ENCODE measurements at places on chromosomes 1 and 21.
A peak's percentile ranks its signal among the peaks of the same experiment; 100 is the strongest.

GRCh38 chr1:203523667-203524066, 29.7 kb downstream of the OPTC start:
- DNase-seq = no peak

- DNase-seq = peak; percentile 66
Measured at GRCh38 chr1:84505493-84506001, 639 bp upstream of the SPATA1 start.

- no peak for DNase-seq
Measured at GRCh38 chr1:96538111-96538641, 183.4 kb upstream of the PTBP2 start.

GRCh38 chr1:59007820-59008598, 224.2 kb upstream of the JUN start:
- no peak for DNase-seq

DNA sequence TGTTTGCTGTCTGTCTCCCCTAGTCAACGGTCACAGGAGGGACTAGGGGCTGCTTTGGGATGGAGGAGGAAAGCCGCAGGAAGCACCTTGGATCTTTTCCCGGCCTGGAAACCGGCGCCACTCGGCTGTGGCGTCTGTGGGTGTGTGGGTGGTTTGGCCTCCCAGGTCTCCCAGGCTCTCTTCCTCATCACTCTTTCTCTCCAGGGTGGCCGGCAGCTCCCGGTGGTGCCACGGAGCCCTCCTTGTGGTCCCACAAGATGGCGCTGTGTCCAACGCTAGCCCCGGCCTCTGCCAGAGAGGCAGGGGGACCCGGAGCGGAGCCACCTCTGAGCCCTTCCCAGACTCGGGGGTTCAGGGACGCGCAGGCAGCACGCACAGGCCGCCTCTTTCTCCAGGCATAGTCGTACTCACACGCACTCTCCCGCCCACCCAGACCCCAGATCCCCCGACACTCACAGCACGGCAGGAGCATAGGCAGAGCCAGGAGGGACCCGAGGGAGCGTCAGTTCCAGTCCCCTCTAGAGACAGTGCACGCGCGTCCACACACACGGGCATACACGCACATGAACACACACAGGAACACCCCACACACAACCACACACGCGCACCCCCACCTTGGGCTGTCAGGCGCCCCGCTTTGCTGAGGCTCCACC, 31.2 kb downstream of the CDCP2 start:
- no peak for DNase-seq

DNA sequence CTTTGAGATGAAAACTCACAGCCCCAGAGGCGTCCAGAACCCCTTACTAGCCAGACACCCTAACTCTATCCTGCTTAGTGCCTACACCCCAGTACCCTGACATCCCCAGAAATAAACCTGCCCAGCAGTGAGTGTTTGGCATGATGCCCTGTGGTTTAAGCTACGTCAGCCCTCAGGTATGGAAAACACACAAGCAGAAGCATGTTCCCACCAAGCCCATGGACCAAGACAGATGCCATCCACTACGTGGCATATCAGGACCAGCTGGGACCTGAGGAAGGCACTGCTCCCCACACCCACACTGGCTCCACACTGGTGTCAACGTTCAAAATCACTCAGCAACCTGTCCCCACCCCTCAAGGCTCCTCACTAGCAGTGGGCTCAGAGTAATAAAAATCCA, 116.4 kb downstream of the SYT2 start:
- DNase-seq = no peak

- DNase-seq = no peak
Measured at GRCh38 chr1:220879509-220880361, 492 bp downstream of the HLX start.

DNA sequence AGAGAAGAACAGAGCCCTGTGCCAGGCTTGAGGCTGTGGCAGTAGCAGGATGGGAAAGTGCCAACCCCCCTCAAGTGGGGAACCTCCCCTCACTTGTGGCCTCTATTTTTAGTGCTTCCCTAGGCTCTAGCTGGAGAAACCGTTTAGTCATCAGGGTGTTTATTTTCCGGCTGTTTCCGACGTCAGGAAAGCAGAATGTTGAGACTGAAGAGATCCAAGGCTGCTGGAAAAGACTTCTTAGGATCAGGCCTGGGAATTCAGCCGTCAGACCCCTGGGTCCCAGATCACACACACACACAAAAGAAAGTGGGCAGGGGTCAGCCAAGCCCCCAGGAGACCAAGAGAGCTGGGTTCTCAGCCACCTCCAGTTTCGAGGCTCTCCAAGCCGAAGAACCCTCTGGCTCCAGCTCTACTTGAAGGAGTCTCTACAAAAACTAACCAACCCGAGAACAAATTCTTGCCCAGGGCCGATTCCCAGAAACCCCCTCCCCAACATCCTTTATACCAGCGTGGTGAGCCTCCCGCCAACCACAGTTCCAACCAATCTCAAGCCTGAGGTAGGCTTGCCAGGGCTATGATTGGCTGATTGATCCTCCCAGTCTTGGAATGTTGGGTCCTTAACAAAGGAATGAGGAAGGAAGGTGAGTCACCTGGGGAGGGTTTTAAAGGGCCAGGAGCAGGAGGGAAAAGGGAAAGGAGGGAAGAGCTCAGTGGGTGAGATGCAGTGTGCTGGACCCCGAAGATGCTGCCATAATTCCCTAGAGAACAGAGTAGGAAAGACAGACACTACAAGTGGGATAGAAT, 2.5 kb upstream of the MEF2D start:
- no peak for DNase-seq

DNA sequence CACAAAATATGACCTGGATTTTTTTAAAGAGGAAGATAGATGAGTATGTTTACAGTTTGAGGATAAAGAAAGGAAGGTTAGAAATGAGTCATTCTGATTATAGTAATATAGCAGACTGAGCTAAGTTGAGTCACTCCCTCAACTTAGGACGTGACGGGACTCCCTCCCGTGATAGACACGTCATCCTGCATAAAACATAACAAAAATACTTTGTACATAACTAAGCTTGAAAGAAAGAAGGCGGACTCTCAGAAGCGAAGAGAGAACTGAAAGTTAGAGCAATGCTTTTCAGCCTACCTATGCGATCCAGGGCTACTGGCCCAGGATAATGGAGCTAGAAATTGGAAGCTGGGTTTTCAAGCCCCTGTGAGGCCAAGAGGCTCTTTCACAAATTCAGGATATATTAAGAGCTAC, 53.0 kb upstream of the DESI2 start:
- no peak for DNase-seq

GRCh38 chr1:195908121-195908520, 700.1 kb downstream of the KCNT2 start:
- DNase-seq = no peak

DNA sequence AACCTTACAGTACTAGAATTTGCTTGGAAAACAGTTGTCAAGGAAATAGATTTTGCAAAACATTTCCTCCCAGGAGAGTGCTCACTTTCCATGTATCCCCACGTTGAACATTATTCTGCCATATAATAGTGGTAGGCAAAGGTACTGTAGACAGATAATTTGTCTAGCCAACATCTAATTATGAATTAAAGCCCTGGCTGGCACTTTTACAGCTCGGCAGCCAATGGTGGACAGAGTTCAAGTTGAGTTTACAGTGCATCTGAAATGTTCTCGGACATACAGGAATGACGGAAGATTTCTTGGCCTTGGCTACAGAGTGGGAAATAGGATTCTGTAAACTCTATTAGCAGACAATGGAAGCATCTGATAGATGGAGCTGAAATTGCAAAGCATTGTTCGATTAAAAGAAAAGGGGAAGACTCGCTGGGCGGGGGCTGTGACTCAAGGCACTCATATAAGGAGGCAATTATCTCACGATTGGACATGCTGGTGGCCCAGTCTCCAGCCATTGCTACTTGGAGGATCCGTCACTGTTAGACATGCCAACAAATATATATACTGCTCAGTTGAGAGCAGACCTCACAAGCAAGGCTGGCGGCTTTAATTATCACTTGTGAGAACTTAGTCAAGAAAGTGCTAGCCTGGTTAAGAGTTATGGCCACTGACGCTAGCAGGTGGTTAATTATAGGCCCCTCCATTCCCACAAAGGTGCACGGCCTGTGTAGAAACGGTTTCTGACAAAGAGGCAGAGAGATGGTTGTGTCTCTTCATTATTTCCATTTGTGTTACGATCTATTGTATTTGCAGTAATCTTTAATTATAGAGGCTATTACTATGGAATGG, 48.0 kb downstream of the MAN1C1 start:
- DNase-seq = no peak
